ENCODE measurements at places on chromosomes 1 and 21.

GRCh38 chr21:46371204-46372013 is 47.5 kb downstream of the PCNT start:
- DNase-seq = no peak

- DNase-seq = no peak
These were observed 3.3 kb upstream of the DHX9 start for GRCh38 chr1:182835806-182836205.

GRCh38 chr21:35779690-35780570 is 280.4 kb downstream of the SETD4 start:
- no peak for DNase-seq

- DNase-seq = peak; percentile 28
These were observed 1.2 kb downstream of the GPR88 start for GRCh38 chr1:100538913-100539835.
